Stimulated activated CD8-positive, alpha-beta memory T cell treated with anti-CD3 and anti-CD28 coated beads, Interleukin-4, amount 100 ng/mL, for 1 hour (primary cell): ENCODE measurements at places on chromosomes 3 and 15.

DNA sequence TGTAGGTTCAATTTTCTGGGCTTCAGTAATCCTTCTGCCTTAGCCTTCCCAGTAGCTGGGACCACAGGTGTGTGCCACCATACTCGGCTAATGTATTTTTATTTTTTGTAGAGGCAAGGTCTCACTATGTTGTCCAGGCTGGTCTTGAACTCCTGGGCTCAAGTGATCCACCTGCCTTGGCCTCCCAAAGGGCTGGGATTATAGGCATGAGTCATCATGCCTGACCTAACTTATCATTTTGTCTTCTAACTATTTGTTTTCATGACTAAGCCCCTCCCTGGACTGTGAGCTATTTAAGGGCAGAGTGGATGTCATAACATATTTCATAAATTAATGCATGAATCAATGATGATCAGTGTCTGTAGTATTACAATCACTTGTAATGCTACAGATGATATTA lies 56.1 kb upstream of the PIAS1 start:
- DNase-seq = no peak

GRCh38 chr15:43408789-43409188 lies 37.9 kb downstream of the TUBGCP4 start:
- DNase-seq = no peak

DNA sequence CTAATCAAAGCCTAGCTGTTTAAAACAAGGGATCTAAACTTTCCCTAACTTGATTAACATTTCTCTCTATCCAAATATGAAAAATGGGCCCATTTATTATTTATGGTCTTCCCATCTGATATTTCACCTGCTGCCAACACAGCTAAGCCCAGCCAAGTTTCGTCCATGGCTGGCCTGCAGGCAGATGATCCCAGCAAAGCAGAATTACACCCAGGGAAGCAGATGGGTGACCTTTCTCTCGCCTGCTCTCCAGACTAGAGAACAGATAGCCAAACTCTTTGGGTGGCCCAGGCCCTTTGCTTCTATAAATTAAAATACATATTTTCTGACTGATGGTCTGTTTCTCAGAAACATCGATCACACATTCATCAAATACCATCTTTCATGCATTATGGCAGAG lies 1038.8 kb downstream of the AGBL1 start:
- no peak for DNase-seq

- no peak for DNase-seq
Measured at GRCh38 chr3:155154255-155154654, 74.1 kb downstream of the MME start.

DNA sequence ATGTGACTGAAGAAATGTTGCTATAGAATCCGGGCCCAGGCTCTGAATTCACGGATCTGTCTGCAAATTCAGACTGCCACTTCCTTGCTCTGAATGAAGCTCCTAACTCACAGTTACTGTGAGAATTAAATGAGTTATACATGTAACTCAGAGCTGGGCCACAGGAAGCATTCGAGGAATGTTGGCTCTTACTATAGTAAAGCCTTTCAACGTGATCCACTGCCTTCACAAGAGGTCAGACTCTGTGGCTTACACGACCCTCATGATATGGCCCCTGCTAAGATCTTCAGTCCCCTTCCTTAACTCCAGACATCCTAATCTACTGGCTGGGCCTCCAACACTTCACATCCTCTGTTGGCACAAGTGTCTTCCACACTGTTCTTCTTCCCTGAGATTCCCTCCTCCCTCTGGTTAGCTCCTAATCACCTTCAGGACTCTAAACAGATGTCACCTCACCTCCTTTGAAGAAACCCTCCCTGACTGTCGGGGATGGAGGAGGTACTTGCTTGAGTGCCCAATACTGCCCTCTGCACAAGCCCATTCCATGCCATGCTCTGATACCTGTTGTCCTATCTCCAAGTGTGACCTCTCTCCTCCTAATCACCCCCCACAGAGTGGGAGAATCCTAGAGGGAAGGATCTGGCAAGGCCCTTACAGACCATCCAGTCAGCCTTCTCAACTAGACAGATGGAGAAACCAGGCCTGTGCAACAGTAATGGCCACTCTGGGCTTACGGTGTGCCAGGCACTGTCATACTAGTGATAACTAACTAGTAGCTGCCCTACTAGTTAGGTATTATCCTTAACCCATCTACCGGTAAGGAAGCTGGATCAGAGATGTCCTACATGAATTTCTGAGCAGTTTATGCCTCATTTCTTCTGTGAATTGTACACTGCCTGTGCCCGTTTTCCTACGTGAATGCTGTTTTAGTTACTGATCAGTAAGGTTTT lies 1.3 kb downstream of the ACTR8 start:
- DNase-seq = no peak

DNA sequence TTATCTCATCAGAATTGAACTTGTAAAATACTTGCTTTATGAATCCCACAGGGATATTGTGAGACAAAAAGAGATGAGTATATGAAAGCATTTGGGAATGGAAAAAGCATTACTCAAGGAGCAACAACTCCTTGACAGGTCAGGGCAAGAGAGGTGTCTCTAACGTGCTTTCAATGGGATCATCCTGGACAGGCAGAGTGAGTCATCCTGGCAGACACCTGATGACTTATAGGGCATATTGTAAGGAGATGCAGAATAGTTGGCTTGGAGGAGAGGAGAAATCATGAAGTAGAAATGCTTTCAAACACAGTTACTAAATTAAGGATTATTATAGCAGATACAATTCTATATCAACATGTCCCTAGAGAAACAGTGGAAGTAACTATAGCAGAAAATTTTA lies 71.9 kb upstream of the THSD4 start:
- no peak for DNase-seq

DNA sequence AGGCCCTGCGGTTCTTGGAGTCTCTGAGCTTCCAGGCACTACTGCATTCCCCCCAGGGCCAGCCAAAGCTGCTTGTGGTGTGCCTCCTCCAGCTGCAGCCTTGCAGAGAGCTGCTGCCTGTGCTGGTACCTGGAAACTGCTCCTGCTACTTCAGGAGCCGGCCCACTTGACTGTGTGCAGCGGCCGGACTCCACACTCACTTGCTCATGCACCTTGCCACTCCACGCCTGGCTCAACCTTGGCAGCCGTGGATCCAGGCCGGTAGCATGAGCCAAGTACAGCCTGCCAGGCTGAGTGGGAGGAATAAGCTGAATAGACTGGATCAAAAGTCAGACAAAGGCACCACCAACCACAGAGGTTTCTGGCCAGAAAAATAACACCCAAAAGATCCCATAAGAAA lies 169.7 kb downstream of the TJP1 start:
- DNase-seq = no peak

DNA sequence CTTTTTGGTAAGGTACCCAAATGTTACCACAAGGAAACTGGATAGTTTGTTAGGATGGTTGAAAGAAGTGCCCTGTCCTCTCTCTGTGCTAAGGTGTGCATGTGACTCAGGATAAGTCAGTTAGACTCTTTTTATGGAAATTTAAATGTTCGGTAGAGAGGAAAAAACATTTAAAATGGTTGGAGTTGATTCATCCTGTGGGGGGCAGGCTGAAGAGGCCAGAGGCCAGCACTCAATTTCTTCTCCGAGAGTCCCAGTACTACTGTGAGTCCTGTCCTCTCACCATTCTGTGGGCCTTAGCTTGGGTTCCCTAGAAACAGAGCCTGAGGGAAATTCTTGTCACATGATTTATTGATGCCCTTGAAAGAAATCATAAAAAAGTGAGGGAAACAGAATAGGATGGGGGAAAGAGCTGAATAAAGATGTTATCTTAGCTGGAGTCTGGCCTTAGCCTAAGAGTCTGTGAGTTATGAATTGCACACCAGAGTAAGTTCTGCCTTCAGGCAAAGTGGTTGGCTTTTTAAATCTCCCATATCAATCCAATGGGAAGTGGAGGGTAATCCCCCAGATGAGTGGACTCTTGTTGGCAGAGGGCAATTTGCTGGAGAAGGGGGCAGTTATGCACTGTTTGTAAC lies 106.5 kb upstream of the GALNT15 start:
- DNase-seq = no peak

DNA sequence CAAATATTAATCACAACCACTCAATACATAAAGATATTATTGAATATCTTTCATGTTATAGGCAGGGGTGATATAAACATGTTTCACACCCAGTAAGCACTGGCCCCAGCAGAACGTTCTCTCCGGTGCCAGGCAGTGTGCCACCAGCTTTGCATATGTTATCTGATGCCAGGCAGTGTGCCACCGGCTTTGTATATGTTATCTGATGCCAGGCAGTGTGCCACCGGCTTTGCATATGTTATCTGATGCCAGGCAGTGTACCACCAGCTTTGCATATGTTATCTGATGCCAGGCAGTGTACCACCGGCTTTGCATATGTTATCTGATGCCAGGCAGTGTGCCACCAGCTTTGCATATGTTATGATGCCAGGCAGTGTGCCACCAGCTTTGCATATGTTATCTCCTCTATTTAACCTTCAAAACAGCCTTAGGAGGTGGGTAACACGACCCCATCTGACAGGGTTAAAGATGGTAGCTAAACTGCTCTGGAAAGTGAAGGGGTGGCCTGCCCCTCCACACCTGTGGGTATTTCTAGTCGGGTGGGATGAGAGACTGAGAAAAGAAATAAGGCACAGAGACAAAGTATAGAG lies 6.9 kb downstream of the MUC20 start:
- no peak for DNase-seq

DNA sequence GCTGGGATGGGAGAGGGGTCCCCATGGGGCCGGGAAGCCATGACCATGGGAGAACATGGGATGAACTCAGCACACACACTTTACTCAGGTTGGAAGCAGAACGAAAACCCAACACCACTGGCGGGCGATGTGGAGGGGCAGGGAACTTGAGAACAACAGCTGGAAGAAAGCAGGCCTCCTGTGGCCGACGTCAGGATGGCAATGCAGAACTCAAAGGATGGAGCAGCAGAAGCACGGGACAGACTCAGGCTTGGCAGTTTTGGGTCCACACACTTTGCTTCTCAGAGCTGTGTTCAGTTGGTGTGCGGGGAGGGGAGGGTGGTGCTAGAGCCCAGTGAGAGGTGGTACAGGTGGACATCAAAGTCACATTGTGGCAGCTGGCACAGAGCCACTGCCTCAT lies 80.7 kb downstream of the SEC22A start:
- DNase-seq = no peak

DNA sequence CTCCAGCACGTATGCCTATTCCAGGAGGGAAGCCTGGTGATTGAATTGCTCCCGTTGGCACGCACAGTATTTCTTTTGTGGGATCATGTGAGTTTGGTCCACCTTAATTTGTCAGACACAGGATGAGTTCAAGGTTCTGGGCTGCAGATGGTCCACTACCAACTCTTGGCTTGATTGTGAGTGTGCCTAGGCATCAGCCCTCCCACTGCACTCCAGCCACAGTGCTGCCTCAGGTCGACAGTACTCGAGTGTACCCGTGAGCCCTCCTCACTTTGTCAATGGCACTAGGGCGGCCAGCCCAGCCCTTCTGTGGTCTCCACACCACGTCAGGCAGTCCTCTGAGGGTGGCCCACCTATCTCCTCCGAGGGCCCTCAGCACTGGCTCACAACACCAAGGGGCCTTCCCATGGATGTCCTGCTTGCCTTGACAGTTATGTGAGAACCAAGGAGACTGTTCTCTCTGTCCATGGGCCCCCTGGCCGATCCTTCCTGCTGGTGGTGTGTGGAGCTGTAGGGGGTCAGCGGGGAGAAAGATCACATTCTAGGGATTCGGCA lies 30.2 kb downstream of the CHRD start:
- no peak for DNase-seq
